ENCODE measurements at places on chromosomes 4 and X. TPM values are rescaled to one million over a fixed set of nuclear protein-coding genes. Genes with fewer than 3 reads are reported as not detected.

DNA sequence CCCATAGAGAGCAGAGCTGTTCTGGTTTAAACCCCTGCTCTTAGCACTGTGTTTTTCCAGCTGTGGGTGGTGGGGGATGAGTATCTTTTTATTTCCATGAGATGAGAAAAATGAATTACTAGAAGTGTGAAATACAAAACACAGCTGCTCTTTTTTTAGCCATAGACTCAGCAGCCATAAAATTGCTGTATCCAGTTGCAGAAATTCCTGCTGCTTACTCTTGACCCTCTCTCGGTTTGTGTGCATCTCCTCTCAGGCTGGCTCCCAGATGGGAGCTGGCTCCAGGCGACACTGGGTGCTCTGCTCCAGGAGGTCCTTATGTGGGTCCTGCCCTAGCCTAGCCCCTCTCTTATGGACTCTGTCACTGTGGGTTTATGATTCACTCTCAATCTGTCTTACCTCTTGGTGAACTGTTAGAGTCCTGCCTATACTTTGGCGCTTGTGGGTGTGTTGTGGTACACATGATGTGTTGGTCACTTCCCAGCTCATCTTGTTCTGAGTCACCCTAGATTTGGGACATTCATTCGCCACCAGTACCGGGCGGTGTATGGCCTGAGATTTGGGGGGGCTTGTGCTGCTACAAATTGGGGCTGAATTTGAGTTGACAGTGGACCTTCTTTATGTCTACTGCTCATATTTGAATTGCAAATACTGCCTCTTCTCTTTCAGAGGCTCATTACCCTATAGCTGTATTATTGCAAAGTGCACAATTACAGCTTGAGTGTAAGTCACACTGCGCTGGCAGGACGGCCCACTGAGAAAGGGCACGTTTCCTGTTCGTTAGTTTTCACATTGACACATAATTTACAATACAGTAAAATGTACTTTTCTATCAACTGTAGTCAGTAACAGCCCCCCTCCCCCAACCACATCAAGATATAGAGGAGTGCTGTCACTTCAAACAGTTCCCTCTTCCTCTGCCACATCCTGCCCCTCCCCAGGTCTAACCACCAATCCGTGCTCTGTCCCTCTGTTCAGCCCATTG is 46.9 kb upstream of the MSANTD1 start:
- DNase-seq, result no peak

- peak; percentile 87 for DNase-seq
Measured at GRCh38 chr4:141375855-141376254, 155.2 kb downstream of the ZNF330 start.

ANAPC4 gene
- total RNA-seq, result 13.4 TPM

NPY1R gene
- total RNA-seq, result 0.03 TPM

CXorf58 gene
- total RNA-seq, result 0.92 TPM

DNA sequence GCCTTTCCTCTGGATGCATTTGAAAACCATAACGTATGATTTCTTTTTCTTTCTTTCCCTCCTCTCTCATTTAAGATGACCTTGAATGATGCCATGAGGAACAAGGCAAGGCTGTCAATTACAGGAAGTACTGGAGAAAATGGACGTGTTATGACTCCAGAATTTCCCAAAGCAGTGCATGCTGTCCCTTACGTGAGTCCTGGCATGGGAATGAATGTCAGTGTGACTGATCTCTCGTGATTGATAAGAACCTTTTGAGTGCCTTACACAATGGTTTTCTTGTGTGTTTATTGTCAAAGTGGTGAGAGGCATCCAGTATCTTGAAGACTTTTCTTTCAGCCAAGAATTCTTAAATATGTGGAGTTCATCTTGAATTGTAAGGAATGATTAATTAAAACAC is 142.8 kb downstream of the GRIA2 start:
- no peak for DNase-seq

DNA sequence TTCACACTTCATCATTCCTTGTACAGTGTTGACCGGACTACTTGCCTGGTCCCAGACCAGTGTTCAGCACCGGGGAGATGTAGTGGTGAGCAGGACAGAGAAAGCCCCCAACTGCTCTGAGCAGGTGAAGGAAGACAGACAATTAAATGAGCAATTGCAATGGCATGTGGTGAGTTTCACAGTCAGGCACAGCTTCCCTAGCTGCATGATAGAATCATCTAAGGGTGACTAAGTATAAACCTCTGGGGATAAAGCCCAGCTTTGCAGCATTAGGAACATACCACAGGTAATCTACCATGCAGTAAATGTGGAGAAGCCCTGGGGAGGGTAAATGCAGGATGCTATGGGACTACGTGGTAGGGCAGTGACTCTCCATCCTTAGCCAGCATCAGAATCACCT is 47.8 kb downstream of the TMA16 start:
- DNase-seq, result peak; percentile 34

DNA sequence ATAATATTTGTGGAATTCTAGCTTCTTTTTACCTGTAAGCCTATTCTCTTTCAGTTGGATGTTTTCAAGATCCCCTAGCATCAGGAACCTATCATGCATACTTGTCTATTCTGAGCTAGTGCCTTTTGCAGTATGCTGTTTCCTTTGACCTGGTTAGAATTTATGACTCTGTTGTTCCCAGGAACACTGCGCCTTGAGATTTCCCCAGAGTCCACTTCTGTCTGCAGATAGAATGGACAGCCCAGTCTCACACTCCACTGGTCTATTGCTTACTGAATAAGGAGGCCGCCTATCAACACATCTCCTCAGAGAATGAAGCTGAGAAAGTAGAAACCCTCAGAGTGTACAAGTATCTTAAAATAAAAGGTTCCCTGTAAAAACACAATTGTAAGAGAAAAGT is 465.1 kb upstream of the GALNTL6 start:
- no peak for DNase-seq

DCK gene
- total RNA-seq, result 13.9 TPM

- DNase-seq, result no peak
Measured at GRCh38 chr4:55625835-55626234, 10.3 kb downstream of the NMU start.

DNA sequence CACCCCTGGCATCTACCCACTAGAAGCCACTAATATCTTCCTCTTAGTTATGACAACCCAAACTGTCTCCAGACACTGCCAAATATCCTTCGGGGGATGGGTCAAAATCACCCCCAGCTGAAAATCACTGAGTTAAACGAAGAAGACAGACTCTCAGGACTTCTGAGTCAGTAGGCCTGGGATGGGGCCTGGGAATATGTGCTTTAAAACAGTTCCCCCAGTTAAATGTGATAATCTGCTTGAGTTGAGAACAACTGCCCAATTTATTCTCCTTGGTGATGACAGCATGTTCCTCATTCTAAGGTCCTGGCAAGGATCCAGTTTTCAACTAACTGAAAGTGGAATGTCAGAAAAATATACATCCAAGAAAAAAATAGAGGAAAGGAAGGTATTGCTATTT is 52.4 kb downstream of the CBLL2 start:
- peak; percentile 51 for DNase-seq

- DNase-seq, result no peak
Measured at GRCh38 chr4:47500776-47501175, 15.7 kb downstream of the ATP10D start.

EOLA1 gene
- total RNA-seq, result 41.1 TPM

DNA sequence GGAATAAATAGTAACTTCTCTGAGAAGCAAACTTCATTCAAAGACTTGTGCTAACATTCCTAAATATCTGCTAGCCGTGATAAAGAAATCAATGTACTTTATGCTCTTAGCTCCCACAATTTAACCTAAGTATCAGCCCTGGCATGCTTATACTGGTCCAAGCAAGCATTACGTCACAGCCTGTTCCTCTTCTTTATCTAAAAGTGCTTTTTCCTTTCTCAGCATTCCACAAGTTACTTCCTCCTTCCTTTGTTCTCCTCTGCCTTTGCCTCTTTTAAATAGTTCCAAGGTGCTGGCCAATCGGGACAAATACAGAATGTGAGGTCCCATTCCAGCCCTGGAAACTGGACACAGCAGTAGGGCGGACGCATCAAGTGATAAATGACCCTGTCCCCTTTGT is 249.6 kb downstream of the DHRSX start:
- DNase-seq, result no peak

DNA sequence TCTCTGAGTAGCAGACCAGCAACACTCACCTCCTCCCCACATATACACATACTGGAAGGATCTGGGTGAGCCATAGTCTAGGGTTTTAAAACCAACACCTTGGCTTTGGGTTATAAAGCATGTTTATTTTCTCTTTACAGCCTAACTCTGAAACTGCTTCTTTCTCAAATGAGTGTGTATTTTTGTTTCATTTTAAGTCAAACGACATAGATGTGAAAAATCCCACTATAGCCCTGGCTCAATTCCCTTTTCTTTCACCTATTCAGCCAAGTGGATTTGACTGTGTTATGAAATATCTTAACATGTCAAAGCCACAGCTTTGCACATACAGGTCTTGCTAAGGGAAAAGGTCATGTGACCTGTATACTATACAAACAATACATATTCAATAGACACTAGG is 13.8 kb downstream of the NEXMIF start:
- DNase-seq, result no peak

DNA sequence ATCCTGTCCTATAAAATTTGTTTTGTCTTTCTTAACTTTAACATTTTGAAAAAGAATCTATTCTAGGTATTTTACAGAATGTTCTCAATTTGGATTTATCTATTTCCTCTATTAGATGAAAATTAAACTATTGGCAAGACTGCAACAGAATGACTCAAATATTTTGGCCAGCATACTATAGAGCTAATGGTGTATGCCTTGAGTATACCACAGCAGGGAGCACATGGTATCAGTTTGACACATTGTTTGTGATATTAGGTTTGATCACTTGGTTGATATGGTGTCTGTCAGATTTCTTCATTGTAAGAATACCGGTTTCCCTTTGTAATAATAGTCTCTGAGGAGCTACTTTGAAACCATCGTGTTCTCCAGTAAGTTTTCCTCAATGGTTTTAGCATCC is 87.8 kb upstream of the NPNT start:
- no peak for DNase-seq

- no peak for DNase-seq
Measured at GRCh38 chrX:906586-906985, 276.0 kb downstream of the SHOX start.

FGD1 gene
- total RNA-seq, result 8.2 TPM

DNA sequence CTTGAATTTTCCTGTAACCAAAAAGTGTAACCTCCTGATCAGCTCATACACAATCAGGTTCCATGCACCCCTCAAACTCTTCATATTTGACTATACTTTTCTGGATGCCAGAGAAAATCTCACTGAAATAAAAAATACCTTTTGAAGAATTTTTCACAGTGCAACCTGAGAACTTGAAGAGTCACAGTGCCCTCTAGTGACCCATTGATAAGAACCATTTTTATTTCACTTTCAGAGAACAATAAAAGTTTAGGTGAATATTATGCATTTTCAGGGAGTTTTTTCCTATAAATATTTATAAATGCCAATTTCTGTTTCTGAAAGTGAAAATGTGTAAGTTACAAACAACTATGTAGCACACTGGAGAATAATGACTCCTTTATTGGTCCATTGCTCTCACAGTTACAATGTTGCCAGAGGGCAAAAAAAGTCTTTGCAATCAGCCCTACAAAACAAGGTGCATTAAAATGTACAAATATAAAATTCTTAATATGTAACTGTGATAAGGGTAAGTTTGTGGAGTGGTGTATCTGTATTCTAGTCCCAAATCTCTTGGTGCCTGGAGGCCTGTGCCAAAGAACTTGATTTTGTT is 153.6 kb upstream of the INTU start:
- DNase-seq, result no peak

RAB40AL gene
- not detected for total RNA-seq

DNA sequence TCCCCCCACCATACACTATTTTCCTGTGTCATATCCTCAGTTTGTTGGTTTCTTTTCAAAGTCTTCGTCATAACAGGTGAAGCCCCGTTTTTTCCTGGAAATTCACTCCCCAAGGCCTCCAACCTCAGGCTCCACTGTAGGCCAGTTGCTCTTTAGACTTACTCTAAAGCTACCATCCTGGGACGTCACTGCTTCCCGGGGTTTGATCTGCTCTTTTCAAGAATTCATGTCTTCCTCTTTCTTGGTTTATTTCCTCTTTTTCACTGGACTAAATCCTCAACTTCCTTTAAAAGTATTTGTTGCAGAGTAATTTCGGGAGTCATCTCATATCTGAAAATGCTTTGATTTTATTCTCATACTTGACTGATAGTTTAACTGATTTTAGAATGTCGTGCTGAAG is 6.5 kb upstream of the SERTM2 start:
- no peak for DNase-seq

DNA sequence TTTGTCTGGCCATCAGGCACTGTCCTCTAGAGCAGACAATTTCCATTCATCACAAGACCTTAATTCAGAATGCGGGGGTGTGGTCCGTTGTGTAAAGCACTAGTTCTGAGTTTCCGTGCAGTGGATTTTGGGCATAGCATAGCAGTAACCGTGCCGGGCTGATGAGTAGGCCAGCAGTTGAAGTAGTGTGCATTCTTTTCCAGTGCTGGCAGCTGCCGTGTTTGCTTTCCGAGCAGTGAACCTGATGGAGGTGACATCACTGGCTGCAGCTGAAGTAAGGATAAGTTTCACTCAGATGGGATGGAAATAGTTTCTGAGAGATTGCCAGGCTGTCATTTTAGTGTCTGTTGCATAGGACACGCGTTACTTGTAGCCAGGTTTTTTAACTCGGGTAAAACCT is 107.0 kb upstream of the STIM2 start:
- no peak for DNase-seq

GRCh38 chr4:180333162-180333561 is 1910.0 kb upstream of the TENM3 start:
- DNase-seq, result no peak

DNA sequence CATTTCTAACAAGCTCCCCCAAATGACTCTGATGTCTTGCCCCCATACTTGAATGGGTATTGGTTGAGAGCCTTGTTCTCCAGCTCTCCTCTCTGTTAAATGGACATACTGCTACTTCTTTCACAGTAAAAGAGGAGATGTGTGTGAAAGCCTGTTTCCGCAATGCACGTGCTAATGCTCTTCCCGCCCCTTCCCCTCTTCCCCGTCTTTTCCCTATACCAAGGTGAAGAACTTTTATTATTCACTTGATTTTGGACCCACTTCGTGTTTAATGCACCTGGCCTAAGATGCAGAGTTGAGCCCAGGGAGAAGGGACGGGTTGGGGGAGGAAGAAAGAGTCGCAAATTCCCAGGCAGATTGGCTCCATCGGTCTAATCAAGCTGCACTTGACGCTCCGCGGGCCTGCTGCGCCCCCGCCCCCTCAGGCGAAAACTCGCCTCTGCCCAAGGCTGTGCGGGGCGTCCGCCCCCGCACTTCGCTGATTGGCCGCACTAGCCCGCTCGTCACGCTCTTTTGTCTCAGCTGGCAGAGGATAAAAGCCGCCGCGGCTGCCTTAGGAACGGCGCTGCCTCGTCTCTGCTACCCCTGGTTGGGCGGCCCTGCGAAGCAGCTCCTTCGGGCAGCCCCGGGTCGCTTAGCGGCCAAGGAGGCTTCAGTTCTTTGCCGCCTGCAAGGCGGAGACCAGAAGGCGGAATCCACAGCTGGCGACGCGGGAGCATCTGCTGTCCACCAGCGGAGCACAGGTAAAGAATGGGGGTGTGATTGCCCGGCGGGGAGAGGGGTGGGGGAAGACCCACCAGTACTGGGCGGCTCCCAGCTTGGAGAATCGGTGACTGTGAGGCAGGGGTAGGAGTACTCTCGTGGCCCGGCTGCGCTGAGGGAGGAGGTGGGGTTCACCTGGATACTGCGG is at the start of gene ZCCHC12:
TSS of gene ZCCHC12 (plus strand) at position 562 of the 910 bp plus-strand sequence. CDS start 1,421 bp downstream, outside the sequence.
- peak; percentile 58 for DNase-seq

GRCh38 chr4:47837908-47838294 is at the start of gene CORIN:
TSS of gene CORIN (minus strand) at chr4:47838067. CDS start at chr4:47837949, 118 bp downstream.
- no peak for DNase-seq

CCSER1 gene
- not detected for total RNA-seq

XG gene
- not detected for total RNA-seq
